ENCODE measurements at places on chromosomes 4 and X.
A peak's percentile ranks its signal among the peaks of the same experiment; 100 is the strongest.

GRCh38 chr4:147526272-147526654, 45.4 kb downstream of the EDNRA start:
- no peak for DNase-seq

DNA sequence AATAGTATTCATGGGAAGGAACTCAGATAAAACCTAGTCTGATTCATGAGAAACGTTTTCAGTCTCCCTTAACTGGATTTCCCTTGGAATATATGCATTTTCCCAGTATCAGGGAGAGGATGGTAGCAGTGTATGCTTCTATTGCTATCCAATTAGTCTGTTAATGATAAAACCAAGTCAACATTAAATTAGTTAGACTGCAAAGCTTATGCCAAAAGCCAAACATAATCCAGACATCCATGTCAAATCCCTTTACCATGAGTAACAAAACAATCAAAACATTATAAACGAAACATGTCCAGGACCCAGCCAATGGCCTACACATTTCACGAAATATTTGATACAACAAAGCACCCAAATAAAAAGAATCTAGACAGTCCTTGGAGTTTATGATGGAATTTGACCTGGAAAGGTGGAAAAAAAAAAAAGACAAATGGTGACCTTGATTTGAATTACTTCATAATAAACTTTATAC, 34.5 kb upstream of the VEGFD start:
- DNase-seq = no peak

GRCh38 chr4:16764622-16765021, 133.8 kb downstream of the LDB2 start:
- no peak for DNase-seq

DNA sequence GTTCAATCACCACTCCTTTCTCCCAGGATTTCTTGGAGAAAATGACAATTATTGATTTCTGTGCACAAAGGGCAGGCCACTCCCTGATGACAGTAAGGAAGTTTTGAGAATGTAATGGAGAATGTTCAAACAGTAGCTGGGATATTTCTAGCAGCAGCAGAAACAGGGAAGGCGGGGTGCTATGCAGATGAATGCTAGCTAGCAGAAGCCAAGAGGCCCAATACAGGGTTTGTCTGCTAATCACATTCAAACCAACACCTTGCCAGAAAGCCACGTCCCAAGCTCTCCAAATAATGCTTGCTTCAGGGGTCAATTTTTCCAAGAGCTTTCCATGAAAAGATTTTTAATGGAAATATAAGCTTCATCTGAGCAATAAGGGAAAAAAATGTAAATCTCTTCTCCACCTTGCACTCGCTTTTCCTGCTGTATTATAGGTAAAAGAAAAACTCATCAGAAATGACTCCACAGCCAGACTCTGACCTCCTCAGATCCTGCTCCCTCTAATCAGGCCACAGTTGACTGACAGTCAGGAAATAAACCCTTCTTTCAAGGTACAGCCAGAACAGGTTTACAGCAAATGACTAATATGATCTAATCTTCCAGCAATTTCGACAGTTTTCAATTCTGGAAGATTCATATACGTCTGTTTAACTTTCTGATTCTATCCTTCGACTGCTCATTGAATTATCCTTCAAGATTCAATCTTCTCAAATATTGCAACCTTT, 84.7 kb upstream of the PCDH19 start:
- DNase-seq = no peak

GRCh38 chr4:165758086-165758485, 115.0 kb upstream of the TLL1 start:
- DNase-seq = no peak

DNA sequence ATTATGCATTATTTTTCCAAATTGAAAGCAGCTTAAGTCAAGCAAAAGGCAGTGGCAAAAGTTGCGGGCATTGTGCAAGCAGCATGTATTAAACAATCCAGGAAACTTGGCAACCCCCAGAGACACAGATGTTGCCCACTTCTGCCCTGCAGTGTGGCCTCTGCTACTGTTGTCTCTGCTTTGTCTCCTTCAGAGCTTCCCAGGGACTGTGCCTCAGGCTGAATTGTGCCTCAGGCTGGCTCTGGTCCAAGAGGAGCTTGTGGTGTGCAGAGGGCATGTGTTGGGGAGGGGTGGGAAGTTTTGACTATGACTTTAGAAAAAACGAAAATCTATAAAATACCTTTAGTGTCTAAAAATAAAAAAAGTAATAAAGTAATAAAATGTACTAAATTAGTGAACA, 201.4 kb downstream of the CCSER1 start:
- no peak for DNase-seq

DNA sequence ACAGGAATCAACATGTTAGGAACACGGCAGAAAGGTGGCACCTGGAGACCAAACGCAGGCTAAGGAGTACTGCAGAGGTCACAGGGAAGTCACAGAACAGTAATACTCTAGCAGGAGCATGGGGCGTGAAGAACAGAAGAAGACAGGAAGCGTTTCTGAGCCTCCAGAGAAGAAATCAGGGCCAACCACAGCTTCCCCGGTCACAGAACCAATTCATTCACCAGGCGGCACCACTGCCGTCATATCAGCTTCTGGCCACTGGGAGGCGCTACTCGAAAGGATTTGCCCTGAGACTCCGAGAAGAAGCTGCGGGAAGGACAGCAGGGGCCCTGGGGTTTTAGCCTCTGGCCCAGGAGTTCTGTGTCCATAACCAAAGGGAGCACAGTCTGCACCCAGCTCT, 78.0 kb upstream of the DRD5 start:
- peak; percentile 82 for DNase-seq

GRCh38 chr4:6507345-6507744, 34.9 kb upstream of the PPP2R2C start:
- no peak for DNase-seq

DNA sequence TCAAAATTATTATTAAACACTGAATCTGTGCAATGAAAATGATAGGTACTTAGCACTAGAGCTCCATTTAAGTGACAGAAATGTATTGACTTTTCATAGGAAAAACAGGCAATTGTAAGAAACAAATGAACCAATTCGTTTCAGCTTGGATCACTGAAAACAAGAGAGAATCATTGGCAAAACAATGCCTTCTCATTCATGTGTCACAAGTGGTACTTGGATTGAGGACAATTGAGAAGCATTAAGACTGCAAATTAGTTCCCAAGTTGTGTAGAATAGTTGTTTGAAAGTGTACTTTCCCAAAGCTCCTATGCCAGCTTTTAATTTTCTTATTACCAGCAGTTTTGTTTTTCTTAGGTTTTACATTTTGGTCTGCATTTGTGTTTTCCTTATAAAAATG, 20.6 kb downstream of the CNKSR2 start:
- DNase-seq = no peak

DNA sequence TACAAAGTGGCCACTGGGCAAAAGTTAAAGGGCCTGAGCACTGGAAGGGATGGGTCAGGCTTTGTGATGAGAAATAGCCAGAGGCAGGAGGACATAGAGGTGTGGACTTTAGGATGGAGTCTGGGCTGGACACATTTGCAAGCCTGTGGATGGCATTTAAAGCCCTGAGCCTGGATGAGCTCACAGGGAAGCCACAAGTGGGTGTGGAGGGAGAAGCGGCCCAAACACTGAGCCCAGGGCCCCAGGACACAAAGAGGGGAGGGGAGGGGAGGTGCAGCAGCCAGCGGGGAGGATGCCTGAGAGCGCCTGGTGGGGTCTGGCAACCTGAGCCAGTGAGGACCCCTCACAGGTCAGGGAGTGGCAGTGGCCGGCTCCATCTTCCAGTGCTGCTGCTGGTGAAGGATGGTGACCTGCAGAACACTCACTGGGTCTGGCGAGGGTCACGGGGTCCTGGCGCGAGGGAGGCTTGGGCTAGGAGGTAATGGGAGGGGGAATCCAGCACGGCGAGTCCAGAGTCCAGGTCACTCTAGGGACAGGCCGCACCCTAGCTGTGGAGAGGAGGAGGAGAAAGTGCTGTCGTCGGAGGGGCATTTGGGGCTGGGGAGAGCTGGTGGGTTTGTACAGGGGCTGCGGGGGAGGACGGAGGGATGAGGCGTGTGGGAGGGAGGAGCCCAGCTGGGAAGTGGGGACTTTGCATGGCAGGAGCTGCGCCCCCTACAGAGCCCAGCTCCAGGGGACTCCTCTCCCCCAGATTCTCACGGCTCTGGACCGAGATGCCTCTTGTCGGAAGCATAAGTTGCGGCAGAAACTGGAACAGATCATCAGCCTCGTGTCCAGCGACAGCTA, 7.0 kb downstream of the LAGE3 start:
- no peak for DNase-seq

DNA sequence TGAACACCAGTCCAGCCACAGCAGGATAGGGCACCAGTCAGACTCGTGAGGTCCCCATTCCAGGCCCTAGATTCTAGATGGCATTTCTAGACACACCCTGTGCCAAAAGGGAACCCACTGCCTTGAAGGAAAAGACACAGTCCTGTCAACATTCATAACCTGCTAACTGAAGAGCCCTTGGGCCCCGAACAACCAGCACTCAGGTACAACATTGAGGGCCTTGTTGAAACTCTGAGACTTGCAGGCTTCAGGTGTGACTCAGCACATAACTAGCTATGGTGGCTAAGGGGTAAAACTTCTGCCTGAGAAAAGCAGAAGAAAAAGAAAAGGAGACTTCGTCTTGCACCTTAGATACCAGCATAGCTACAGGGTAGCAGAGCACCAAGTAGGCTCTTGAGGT, 252.9 kb upstream of the GRID2 start:
- no peak for DNase-seq

- no peak for DNase-seq
Measured at GRCh38 chr4:123127218-123127617, 204.8 kb upstream of the NUDT6 start.

DNA sequence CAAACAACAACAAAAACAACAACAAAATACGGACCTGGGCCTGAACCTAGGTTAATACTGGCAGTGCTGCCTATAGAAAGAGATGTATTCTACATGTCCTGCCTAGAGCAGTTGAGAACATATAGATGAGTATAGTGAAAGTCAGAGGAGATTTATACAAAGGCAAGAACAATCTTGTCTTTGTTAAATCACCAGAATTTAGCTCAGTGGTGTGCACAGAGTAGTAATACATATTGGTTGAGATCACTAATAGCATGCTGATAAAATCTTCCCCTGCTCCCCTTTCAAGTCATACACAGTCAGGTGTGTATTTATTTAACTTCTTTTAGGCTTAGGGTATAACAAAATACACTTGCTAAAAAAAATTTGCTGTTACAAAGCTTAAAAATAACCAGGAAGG, 247.8 kb downstream of the ADGRL3 start:
- no peak for DNase-seq

DNA sequence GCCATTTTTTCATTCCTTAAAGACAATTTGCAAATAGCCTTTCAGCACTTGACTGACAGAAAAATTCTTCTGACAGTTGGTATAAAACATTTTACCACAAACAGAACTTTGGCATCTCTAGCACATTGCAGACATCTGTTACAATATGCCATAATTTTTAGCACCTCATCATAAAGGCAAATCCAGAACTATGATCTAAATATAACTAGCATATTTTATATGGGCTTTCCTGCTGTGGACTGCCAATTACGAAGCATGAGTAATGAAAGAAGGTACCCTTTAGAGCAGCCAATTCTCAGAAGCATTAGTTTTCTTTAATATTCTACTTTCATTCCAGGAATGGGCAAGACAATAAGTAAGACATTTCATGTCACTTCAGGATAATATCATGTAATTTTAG, 647.4 kb upstream of the GALNT7 start:
- DNase-seq = no peak

- DNase-seq = no peak
Measured at GRCh38 chr4:87516683-87517082, 12.5 kb downstream of the SPARCL1 start.

DNA sequence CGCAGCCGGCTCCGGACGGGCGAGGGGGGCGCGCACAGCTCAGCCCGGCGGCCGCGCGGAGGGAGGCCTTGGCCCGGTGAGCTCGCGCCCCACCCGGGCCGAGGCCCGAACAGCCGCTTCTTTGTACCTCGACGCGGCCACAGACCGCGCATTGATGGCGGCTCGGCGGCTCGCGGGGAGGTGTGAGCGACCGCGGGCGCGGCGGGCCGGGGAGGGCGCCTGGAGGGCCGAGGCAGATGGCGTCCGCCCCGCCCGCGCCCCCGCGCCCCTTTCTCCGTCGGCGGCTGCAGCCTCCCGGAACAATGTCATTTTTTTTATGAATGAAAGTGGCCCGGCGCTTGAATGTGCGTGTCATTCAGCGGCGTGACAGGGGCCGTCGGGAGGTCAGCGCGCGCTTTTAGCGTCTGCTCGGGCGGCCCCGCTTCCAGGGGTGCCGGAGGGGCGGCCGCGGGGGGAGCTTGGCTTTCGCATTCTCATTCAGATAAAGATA, 1.8 kb downstream of the FGFR3 start:
- no peak for DNase-seq

DNA sequence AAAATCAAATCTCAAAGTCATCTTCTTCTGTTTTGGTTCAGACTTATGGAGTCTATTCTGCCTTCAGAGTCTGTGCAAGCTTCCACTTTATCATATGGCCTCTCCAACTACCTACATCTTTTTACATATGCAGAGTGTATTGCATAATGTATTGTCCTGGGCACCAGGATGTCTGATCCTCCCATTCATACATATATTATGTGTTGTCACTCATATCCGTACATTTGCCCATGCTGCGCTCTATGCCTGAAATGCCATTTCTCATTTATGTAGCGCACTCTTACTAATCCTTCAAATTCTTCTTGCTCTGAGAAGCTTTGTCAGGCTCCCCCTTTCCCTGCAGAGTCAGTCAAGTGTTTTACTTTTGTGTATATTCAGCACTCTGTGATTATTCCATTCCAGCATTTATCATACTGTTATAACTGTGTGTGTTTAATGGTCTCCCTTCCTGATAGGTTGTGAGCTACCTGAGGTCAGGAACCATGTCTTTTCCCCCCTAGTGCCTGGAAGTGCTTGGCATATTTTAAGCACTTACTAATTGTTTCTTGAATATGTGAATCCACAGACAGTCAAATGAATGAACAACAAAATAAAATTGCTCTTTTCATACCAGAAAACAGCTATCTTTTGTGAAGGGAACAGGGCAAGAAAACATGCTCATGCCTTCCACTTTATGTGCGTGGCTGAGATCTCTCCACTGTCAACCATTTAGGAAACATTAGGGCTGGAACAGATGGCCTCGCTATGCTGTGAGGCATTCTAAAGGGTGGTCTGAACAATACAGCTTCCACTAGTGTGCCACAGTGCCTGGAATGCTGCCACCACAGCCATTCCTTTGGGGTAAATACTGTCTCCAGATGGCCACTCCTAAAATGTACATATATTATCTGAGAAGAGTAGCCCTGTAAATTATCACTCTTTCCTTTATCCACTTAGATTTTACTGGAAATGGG, 81.8 kb downstream of the GLUD2 start:
- no peak for DNase-seq

- no peak for DNase-seq
Measured at GRCh38 chr4:5143306-5143861, 92.1 kb downstream of the STK32B start.

DNA sequence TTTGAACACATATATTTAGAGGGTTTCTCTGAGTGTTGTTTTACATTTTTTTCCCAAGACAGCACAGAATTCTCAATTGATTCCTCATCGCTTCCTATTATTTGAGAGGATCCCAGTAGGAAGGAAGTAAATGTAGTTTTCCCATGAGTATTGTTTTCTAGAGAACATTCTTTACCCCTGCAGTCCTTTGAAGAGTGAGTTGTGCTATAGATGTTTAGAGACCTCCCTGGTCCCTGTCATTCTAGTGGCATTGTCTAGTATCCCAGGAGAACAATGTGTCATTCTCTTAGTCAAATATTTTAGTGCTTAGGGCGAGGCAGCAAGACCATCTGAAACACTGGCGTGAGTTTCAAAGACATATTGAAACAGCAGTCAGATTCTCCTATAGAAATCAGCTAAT, 32.5 kb downstream of the SORBS2 start:
- DNase-seq = no peak

GRCh38 chrX:38061335-38061734, 55.0 kb downstream of the SYTL5 start:
- DNase-seq = no peak
